GM23248 (cell line): ENCODE measurements at places on chromosomes 1 and 21. TPM values are rescaled to one million over a fixed set of nuclear protein-coding genes. Genes with fewer than 3 reads are reported as not detected.
A peak's percentile ranks its signal among the peaks of the same experiment; 100 is the strongest.

The VWA5B1 gene
- total RNA-seq, result not detected in 2 replicates

The ODR4 gene
- total RNA-seq, result 12.6 and 18.6 TPM in 2 replicates

DNA sequence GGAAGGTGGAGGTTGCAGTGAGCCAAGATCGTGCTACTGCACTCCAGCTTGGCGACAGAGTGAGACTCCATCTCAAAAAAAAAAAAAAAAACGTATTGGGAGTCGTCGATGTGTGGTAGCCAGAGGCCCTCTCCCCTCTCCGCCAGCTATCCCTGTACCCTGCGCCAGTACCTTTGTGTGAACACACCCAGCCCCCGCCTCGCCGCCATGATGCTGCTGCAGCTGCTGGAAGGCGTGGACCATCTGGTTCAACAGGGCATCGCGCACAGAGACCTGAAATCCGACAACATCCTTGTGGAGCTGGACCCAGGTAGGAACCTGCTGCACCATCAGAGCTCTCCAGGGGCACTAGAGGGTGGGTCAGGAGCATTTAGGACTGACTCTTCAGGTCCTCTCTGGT lies 12.2 kb downstream of the PINK1 start:
- no peak for DNase-seq

The TFF2 gene
- not detected in 2 replicates for total RNA-seq

The SPRR2A gene
- total RNA-seq, result not detected in 2 replicates

The SELL gene
- total RNA-seq, result not detected in 2 replicates

DNA sequence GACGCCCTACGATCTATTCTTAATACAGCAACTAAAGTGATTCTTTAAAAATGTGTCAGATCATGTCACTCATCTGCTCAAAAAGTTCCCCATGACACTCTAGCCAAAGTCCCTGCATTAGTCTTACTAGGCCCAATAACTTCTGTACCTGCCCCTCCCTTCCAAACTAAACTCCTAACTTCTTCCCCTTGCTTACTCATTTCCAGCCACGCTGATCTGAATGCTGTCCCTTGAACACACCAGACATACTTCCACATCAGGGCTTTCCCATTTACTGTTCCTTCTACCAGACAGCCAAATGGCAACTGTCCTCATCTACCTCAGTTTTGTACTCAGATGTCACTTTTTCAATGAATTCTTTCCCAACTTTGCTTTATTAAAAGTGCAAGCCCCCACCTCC lies 1.2 kb downstream of the PPT1 start:
- DNase-seq, result no peak

- DNase-seq, result peak; percentile 85
These were observed 66.6 kb downstream of the GABPA start for GRCh38 chr21:25801217-25802014.

GRCh38 chr1:3060127-3060526 lies 8.9 kb upstream of the PRDM16 start:
- no peak for DNase-seq

The FHAD1 gene
- not detected in 2 replicates for total RNA-seq

- DNase-seq, result no peak
These were observed 143.0 kb upstream of the ZRANB2 start for GRCh38 chr1:71223641-71224340.

DNA sequence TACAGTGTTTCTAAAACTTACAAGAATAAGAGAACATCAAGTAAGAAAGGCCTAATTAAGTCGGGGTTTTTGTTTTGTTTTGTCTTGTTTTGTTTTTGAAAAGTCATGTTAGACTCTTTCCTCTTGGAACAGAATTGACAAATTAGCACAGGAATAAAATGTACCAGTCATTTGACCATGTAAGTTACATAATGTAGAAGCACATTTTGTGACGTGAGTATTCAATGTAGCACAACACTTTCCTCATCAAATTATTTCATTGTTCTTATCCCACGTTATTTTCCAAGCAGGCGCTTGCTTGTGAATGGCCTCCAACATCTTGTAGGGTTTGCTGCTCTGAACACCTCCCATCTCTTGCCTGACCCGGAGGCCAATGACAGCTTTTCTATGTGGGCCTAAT lies 34.7 kb upstream of the DNASE2B start:
- no peak for DNase-seq

DNA sequence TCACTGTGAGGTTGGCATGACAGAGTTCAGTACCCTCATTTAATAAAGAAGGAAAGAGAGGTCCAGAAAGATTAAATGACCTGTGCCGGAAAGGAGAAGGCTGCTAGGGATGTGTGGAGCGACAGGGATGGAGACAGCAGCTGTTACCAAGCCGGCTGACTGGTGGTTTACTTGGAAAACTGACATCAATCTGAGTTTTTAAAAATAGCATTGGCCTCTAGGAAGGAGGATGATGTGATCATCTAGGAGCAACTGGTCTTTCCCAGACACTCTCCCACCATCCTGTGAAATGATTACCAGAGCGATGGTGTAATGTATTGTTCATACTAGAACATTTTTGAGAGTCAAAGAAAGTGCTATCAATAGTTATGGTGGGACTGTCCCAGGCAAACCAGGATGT lies 154.4 kb downstream of the ZSCAN20 start:
- DNase-seq, result no peak

GRCh38 chr1:173894189-173894588 lies 22.9 kb downstream of the SERPINC1 start:
- no peak for DNase-seq

DNA sequence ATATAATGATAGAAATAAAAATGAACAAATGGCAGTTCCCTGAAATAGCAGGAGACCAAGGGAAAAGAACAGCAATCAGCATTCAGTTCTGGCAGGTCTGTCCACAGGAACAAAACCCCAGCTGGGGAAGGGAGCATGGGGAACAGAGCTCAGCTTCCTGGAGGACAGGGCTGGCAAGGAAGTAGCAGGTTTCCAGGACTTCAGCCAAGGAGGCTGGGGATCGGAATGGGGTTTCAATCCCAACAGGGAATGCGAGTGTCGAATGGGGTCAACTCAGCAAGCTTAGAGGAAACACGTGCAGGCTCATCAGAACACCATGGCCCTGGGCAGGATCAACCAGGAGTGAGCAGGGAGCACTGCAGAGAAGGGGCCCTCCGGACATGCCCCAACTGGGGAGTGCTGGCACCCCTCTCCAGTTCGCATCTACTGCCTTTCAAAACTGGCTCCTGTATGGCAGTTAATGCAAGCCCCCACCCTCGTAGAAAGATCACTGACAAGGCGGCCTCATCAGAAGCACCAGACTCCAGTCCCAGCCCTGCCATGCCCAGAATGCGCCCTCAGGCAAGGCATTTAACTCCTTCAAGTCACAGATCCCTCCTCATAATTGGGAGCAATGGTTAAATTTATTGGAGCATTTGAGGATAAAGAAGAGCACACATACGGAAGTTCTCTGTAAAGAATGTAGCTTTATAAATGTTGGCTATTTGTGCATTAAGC lies 72.4 kb downstream of the SEC16B start:
- DNase-seq, result no peak

GRCh38 chr1:190754666-190755065 lies 277.0 kb upstream of the BRINP3 start:
- peak; percentile 0 for DNase-seq

DNA sequence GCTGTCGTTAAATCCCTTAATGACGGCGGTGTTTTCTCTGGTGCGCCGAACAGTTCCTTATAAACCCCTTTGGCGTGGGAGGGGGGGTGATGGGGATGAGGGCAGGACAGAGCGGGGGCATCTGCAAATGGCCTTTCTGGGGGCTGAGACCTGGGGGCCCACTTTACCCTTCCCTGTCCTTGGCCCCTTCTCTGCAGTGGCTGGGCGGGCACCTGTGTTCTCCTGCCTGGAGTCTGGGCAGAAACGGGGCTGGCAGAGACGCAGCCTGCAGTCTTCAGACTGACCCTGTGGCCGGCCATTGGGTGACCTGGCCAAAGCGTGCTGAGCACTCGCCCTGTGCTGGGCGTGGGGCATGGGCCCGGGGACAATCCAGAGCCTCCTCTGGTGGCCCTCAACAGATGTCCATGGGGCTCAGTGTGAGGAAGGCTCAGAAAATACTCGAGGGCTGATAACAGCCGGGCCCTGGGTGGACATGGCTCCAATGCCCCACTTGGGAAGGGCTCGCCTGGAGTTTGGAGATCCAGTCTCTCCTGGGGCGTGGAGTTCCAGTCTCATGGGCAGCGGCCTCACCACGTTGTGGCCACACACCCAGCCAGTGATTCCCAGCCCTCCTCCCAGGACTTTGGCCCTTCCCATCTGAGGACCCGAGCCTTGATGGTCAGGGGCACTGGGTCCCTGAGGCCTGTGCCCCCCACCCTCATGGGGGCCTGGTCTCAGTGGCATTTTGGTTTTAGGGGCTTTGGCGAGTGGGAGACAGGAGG lies 50.8 kb upstream of the ACTRT2 start:
- no peak for DNase-seq

DNA sequence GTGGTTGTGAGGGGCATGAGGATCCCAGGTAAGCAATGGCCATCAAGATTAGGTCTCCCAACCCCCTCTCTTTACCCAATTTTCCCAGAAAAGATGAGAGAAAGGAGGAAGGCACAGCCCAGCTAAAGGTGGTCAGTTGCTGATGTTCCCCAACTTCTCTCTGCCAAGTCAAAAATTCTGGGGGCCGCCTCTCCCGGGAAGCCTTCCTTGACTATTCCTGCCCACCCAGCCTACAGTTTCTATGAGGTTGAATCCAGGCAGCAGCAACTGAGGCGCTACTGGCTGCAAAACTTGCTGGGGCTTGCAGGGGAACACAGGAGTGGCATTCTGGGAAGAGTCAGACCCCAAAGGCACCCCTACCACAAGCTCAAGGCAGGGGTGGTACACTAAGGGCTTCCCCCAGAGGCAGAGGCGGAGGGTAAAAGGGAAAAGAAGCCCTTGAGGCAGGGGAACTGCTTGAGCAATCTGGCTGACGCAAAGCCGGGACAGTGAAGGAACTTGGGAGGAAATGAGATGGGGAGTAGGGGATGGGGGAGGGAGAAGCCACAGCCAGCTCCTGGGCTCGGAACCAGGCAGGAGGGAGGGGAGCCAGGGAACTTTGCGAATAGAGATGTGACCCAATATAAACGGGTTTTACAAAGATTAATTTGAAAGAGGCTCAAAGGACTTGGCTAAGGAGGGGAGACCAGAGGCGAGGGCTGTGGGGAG lies 31.2 kb downstream of the SDC3 start:
- DNase-seq, result peak; percentile 84

- DNase-seq, result no peak
These were observed 864.4 kb downstream of the USP25 start for GRCh38 chr21:16594191-16594590.

DNA sequence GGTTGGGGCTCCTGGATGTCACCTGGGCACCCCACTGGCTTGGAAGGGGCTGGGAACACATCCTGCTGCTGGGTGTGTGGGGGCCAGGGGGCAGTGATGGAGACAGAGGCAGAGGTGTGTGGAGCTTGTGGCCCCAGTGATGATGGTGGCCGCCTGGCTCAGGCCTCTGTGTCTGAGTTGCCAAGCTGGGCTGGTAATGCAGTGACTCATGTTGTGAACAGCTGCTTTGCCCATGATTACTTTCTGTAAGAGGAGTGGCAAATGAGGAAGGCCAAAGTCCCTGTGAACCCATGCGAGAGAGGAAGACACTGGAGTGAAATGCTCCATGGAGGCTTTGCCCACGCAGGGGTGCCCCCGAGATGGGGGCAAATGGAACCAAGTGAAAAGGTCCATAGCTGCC lies 86.8 kb downstream of the KCNJ6 start:
- DNase-seq, result peak; percentile 85

The KCNK1 gene
- total RNA-seq, result 4.0 and 6.7 TPM in 2 replicates

GRCh38 chr1:235051521-235051920 lies 77.1 kb downstream of the TOMM20 start:
- no peak for DNase-seq

The SKI gene
- total RNA-seq, result 23.1 and 26.8 TPM in 2 replicates

DNA sequence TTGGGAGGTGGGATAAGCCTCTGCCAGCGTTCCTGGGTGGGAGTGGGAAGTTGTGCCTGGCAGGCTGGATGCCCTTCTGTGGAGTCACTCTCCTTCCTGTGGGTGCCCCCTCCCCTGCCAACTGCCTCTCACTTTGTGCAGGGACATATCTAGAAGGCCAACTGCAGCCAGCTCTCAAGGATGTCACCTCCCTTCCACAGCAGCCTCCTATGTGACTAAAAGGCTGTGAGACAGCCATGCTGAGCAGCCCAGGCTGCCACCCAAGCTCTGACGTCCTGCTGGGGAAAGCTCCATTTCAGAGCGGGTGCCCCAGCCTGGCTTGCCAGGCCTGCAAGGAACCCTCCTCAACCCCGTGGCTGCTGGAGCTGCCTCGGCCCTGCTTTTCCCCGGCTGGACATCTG lies 19.6 kb upstream of the SLC26A9 start:
- DNase-seq, result peak; percentile 58

DNA sequence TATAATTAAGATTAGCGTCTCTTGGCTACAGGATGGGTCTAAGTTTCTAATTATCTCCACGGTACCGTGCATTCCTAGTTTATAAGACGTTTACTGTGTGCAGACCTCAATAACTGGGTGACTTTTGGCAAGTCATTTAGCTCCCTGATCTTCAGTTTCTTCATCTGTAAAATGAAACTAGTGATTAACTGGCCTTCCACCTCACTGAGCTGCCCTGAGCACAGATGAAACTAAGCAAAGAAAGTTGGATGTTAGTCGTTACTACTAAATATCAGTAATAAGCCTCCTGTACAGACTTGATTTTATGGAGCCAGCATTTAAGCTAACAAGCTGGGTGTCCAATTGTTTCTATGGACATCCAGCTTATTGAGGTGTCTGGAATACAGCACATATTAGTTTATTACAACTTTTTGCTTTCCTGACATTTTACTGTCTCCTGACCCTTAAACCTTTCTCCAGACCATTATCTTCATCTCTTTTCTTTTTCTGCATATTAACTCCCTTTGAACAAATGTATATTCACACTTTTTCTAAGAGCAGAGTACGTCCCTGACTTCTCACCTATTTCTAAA lies 1.1 kb downstream of the CR2 start:
- DNase-seq, result no peak

- peak; percentile 72 for DNase-seq
These were observed 62.8 kb downstream of the EDEM3 start for GRCh38 chr1:184691719-184692324.

- no peak for DNase-seq
These were observed 6.0 kb upstream of the NLRP3 start for GRCh38 chr1:247409869-247410544.

The LDLRAD1 gene
- not detected in 2 replicates for total RNA-seq

GRCh38 chr21:43362321-43362791 lies 64.6 kb downstream of the SIK1 start:
- peak; percentile 88 for DNase-seq
